ENCODE measurements at places on chromosomes 11 and 22.
A peak's percentile ranks its signal among the peaks of the same experiment; 100 is the strongest.

DNA sequence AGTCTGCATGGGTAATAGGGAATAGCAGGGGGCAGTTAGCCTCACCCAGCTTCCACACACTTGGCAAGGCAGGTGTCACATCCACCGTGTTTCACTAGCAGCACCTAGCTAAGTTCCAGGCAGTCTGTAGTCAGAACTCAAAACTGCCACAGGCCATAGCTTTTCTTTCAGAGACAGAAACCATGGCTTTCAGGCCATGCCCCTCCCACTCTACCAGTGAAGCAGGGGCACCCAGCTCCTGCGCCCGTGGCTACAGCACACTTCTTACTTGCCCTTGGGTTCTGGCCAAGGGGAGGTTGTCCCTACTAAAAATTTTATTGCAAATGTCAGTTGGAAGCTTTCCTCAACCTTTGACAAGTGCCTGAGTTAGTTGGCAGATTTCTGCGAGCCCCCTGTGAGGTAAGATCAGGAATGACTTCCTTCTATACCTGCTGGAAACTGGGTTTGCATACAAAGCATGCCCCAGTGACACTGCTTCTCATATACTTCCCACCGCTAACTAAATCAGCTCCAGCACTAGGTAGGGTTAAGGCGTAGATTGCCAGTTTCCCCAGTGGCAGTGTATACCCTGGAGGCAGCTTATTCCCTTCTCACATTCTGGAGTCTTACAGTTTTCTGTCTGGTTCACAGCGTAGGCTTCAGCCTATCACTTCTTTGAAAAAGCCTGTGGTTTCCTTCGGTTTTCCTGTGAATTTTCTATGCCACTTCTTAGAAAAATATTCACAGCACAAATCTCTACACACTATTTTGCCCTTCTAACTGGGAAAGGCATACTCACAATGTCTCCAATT, 139.0 kb upstream of the LUZP2 start:
- DNase-seq, result no peak

DNA sequence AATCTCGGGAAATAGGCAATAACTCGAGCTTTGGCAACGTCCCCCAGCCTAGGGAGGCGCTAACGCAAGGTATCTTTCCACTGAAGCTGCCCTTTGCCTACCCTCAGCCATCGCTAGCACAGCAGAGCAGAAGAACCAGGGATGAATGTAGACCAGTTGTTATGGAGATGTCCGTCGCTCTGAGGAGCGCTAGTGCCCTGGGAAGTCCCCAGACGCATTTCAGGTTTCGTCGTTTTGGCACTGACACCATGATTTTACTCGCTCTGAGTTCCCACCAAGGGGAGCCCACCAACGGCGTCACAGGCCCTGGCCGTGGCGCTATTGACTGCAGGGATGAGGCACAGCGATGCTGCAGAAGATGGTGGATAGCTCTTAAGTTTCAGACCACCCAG, 22.7 kb upstream of the BDNF start:
- no peak for DNase-seq

GRCh38 chr11:65584723-65585171, 8.9 kb downstream of the EHBP1L1 start:
- no peak for DNase-seq

- peak; percentile 2 for DNase-seq
These were observed 56.2 kb upstream of the SC5D start for GRCh38 chr11:121236115-121237001.

GRCh38 chr11:130908770-130909625, 7.3 kb downstream of the SNX19 start:
- DNase-seq, result peak; percentile 58

GRCh38 chr11:26849036-26849435, 127.2 kb upstream of the SLC5A12 start:
- DNase-seq, result no peak

DNA sequence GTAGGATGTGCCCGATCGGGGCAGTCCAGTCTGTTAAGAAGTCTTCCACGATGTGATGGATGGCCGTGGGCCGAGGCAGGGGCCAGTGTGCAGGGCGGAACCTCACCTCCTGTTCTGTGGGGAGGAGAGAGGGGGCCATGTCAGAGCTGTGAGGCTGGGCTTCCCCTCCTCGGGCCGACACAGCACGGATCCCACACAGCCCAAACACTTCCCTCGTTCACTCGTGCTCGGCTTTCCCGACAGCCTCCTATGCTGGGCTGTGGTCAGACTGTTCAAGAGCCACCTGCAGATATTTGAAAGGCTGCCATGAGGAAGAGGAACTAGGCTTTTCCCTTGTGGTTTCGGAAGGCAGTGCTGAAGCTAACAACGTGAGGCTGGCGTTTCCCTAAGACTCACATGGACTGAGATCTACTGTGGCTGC, 12.3 kb upstream of the TXN2 start:
- DNase-seq, result no peak

GRCh38 chr11:73359341-73359740, 16.9 kb upstream of the RELT start:
- DNase-seq, result no peak

DNA sequence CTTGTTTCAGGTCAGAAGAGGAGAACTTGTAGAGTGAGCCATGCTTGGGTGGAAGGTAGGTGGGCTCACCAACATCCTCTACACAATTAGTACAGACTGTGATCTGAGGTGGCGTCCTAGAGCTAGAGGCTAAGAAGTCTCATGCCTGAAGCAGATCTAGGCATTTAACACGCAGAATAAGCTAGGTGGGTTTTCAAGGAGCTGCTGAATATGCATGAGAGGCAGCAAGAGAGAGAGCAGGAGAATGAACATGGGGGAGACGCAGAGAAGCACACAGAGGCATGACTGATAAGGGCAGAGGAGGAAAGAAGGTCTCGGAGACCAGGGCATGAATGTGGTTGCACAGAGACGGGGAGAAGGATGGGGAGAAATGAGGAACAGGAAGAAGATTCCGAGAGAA, 36.8 kb upstream of the JAM3 start:
- DNase-seq, result no peak

GRCh38 chr11:124872741-124873140, 7.5 kb downstream of the ROBO3 start:
- no peak for DNase-seq

- no peak for DNase-seq
These were observed 122.6 kb downstream of the IGLL1 start for GRCh38 chr22:23457380-23457985.

GRCh38 chr11:1667906-1668305, 29.1 kb upstream of the KRTAP5-6 start:
- DNase-seq, result no peak

- no peak for DNase-seq
These were observed 12.4 kb upstream of the SYN3 start for GRCh38 chr22:33070600-33070999.

DNA sequence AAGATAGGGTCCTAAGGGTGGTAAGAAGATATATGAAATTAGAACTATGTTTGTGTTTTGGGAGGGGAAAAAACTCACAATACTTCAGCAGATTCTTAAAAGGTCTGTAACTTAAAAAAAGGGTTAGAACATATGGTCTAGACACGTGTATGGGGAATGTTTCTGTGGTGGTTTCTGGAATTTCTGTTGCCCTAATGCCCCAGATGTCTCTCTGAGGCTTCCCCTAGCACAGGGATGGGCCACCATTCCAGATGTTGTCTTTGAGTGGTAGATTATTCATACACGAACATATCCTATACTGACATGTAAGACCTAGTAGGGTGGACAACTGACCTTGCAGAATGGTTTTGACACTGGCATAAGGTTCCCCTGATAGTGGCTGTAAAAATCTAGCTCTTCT, 26.2 kb downstream of the EHF start:
- no peak for DNase-seq

DNA sequence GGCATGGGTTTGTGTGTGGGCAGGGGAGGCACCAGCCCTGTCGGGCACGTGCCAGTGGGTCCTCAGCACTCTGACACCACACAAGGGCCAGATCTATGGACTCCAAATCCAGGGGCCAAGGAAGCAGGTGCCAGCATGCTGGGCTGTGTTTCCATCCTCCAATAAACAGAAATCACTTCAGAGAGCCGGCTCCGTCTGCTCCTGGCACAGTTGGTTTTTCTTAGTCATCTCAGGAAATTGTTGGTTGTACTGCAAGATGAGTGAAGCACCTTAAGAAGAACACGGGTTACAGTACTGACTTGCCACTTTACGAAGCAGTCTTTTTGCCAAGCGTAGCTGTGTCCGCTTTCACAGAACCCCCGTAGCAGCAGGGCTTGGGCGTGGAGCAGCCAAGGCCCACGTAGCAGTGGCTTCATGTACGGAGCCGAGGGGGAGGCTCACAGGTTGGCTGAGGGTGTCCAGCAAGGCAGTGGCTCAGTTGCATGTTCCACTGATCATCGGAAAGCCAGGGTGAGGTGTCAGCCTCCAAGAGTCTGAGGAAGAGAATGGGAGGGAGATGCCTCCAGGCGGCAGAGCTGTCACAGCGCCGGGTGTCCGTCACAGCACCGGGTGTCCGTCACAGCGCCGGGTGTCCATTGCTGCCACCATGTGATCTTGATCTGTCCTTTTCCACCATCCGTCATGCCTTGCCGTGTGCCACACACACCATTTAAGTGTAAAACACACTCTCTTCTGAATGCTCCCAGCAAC, 314.9 kb downstream of the CTTN start:
- no peak for DNase-seq

GRCh38 chr11:68677432-68677831, 6.9 kb upstream of the GAL start:
- peak; percentile 90 for DNase-seq

DNA sequence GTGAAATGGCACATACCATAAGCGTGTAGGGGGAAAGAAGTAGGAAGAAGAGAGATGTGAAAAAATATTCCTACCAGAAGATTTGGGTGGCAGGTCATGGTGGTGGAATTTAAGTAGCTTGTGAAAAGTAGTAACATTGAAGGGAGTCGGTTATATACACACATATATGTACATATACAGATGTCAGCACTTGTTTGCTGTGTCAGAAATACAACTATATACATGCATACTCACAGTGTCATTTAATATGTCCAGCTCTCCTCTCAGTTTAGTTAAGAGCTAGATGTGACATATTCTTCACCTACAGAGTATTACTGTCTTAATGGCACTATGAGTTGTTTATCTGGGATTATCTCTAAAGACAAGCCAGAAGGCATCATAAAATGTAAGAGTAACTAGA, 987.4 kb upstream of the CCDC90B start:
- DNase-seq, result no peak

DNA sequence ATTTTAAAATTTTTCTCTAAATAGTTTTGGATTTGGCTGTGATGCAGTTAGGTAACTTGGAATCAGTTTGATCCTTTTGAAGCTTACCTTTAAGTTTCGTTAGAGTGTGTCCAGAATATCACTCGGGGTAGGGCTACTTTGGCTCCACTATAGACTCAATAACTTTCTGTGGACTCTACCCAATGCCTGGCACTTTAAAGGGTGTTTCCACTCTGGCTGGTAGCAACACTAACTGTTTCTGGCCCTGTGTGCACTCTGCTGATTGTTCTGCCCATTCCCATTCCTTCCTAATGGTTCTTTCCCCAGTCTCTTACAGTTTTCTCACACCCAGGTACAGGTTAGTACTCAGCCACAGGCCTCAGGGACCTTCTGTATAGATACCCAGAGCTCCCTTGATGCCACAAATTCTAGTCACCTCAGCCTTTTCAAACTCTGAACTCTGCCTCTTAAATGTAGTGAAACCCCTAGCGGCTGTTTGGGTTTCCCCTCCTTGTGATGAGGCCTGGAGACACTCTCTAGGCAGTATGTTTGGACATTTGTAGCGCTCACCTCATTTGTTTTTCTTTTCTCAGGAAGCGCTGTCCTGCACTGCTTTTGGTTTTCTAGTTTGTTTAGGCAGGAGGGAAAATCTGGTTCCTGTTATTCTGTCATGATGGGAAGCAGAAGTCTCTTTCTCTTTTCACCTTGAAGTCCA, 16.8 kb downstream of the CUL5 start:
- DNase-seq, result peak; percentile 74

- no peak for DNase-seq
These were observed 28.5 kb upstream of the SMIM38 start for GRCh38 chr11:69127081-69127850.

DNA sequence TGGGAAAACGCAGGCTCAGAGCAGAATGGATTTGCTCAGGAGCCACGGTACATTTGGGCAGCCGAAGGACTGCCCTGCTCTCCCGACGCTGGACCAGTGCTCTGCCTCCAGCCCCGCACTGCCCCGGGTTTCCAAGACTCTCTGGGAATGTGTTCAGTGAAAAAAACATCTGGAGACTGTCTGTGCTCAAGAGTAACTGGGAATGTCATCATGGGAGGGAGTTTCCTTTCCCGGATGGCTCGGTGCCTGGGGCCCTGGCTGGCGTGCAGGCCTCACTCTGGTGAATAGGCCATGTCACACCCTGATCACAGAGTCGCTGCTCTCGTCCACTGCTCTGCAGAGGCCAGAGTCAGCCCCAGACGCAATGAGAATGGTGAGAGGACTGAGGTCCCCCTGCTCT, 9.8 kb upstream of the APOL6 start:
- peak; percentile 18 for DNase-seq

DNA sequence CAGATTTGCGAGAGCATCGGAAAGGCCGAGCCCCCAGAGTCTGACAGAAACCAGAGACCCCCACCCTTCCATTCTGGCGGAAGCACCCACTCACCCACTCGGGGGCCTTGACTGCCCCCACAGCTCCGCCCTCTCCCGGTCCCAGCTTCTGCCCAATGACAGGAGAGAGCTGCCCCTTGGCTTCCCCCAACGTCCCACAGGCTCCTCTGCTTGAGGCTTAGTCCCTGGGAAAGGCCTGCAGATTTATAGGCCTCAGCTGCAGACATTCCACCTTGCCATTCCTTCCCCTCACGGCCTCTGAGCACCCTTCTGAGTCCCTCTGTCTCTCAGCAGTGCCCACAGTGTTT, 125.0 kb upstream of the NCAM1 start:
- no peak for DNase-seq
